ENCODE measurements at places on chromosomes 12 and 14.

- DNase-seq: no peak
These were observed 97.0 kb downstream of the ZFP36L1 start for GRCh38 chr14:68695856-68696255.

DNA sequence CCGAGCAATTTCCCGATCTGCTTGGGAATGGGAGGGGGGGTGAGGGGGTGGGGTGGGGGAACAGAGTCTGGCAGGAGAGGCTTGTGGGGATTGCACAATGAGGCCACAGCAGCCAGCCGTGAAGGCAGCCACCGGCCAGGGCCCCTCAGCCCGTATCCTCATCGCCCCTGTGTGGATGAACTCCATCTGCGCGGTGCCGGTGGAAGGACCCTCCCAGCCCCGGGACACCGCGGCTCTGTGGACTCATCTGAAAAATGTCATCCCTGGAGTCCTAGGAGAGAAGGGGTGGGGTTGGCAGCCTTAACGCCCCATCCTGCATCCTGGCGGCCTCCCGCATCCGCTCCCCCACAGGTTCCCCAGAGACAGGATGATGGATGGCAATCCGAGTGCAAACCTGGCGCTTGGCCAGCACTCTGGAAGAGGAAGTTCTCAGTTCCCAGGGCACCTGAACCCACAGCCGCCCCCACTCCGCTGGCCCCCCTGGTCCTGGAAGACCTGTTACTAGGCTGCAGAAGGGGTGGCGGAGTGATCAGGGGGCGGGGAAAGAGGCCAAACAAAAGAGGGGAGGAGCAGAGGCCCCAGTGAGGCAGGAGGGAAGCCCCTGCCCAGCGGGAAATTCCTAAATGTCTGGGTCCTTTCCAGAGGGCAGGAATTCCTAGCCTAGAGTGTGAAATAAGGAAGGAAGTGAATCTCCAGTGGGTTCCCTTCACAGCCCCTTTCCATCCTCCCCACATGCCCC, 1.2 kb upstream of the TNFAIP2 start:
- no peak for DNase-seq

DNA sequence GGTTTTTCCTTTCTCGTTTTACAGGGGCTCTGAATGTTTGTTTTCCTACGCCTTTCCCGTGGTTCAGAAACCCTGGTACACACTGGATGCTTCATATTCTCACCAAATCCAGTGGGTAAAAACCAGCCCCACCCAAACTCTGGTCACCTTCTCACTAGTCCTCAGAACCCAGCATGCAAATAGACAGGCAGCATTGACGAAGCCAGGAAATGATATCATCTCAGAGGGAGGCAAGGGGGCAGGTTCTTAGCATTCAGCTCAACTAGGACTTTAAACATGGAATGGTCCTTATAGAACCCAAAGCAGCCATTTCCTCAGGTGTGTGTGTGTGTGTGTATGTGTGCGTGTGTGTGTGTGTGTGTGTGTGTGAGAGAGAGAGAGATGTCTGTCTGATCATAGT, 142.0 kb downstream of the KCNK10 start:
- DNase-seq: no peak

GRCh38 chr14:81305743-81306142, 85.0 kb upstream of the GTF2A1 start:
- no peak for DNase-seq

GRCh38 chr14:90969531-90970166, 90.8 kb downstream of the RPS6KA5 start:
- DNase-seq: no peak

GRCh38 chr12:58850826-58851225, 69.5 kb downstream of the LRIG3 start:
- DNase-seq: no peak

DNA sequence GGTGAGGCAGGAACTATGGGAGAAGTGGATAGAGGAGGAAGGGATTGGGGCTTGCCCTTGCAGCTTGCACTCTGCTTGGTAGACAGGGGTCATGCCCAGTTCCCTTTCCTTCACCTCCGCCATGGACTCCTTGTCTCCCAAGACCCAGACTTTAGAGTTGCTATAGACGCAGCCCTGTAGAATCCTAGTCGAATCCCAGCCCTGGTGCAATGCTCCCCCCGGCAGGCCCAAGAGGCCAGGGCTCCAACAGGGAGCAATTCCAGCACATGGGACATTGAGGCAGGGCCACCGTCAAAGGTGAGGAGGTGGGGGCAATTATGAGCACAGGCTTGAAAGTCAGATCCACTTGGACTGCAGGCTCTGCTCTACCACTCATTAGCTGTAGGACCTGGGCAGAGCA, 29.5 kb upstream of the BCDIN3D start:
- DNase-seq: no peak

GRCh38 chr12:50162230-50162629, 4.9 kb downstream of the CERS5 start:
- no peak for DNase-seq
